ENCODE measurements at places on chromosomes 3 and 15.

DNA sequence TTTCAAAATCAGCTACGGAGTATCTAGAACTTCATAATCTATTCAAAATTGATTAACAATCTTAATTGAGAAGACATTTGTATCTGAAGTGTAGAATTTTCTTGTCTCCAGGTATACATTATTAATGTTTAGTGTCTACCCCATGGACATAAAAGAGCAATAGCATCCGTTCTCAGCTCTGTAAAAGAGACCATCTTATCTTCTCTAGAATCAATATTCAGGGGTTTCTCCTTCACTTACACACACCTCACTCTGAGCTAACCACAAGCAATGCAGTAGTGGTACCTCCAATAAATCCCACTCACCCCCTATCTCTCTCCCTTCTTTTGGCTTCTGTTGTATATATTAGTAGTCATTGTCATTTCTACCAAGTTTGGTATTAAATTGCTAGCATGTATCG lies 16.2 kb downstream of the MBNL1 start:
- no peak for DNase-seq

GRCh38 chr15:53414167-53414566 lies 345.3 kb downstream of the WDR72 start:
- no peak for DNase-seq

DNA sequence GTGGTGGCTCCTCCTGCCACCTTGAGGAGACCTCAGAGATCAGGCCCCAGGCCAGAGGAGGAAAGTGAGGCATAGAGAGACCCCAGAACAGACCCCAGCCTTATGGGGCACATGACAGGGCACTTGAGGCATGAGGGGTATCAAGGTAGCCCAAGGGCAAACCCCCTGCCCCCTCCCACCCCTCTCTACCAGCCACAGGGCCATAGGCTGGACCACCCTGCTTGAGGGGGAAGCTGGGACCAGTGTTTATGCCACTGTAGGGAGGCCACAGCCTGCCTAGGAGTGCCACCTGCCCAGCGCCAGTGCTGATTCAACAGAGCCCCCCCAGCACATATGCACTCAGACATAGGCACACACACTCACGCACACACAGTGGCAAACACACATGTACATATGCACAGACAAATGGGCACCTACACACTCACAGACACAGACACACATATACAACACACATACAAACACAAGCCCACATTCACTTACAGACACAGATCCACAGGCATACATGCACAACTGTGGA lies 10.3 kb downstream of the MYL3 start:
- no peak for DNase-seq

- no peak for DNase-seq
Measured at GRCh38 chr3:10680796-10681195, 135.2 kb upstream of the SLC6A11 start.

All from thyroid gland (tissue), 4 donors.